ENCODE measurements at places on chromosomes 7 and 10. TPM values are rescaled to one million over a fixed set of nuclear protein-coding genes. Genes with fewer than 3 reads are reported as not detected.

SPDYE9 gene
- not detected for total RNA-seq

CCL24 gene
- total RNA-seq = 1.1 TPM

- peak; percentile 52 for DNase-seq
These were observed 14.9 kb downstream of the DUSP5 start for GRCh38 chr10:110512461-110513187.

- no peak for DNase-seq
These were observed 67.1 kb downstream of the WDFY4 start for GRCh38 chr10:48751730-48752129.

DNA sequence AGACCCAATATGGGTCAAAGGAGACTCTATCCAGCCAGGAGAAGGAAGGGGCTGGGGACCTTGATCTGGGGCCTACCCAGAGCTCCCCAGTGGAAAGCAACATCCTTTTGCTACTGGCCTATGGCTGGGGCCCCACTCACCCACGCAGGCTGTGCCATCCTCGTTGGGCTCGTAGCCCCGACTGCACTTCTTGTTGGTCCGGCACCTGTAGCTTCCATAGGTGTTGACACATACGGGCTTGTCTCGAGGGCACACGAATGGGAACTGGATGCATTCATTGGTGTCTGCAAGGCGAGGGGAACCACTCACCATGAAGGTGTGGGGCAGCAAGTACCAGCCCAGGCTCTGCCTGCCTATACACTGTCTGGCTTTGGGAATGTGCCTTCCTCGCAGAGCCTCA lies 30.5 kb downstream of the GOLGA7B start:
- no peak for DNase-seq

DNA sequence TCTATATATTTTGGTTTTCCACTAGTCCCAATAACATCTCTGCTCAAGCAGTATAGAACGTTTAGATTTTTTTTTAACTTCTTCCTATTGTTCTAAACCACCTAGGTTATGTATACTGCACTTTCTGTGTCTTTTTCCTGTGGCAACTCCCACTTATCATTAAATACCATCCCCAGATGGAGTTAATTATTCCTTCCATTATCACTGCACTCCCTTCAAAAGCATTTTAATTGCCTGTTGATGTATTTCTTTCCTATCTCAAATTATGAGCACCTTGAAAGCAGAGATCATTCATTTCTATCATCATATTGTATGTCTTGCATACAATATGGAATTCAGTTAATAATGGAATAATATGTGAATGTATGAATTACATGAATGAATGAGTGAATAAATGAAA lies 148.0 kb downstream of the HGF start:
- no peak for DNase-seq

All from aorta (tissue), 5 donors.